ENCODE measurements at places on chromosomes 12 and 14. TPM values are rescaled to one million over a fixed set of nuclear protein-coding genes. Genes with fewer than 3 reads are reported as not detected.

Gene CCDC175
- 0.39 TPM for total RNA-seq

DNA sequence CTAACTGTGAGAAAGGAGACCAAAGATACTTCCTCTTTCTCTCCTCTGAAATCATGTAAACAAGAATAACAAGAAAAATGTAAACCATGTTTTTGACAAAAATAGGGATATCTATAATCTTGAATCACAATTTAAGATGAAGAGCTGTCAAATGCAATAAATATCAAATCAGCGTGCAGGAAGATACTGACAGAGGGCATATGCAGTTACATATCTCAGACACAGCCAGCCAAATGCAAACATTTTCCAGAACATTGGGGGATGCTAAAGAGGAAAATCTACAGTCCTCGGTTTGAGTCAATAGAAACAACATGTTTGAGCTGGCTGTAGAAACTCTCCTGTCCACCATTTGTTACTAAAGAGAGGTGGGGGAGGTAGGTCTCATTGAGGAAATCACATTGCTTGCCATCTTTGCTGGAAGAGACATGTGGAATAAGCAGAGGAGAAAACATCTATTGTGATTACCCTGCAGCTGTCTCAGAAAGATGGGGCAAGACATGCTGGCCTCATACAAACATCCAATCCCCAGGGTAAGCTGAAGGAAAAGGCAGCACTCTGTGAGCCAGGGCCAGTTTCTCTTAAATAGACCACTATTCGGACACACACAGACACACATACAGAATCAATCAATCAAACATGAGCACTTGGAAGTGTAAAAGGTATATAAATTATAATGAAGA, 43.5 kb downstream of the CNTN1 start:
- no peak overlapping the region for H3K27ac ChIP-seq
- H3K36me3 ChIP-seq = peaks cover under 1% of the 10 kb centered on the region
- no peak overlapping the region for H3K4me3 ChIP-seq
- H3K4me1 ChIP-seq = no peaks in the 10 kb centered on the region
- no peaks in the 10 kb centered on the region for H3K27me3 ChIP-seq
- DNase-seq = no peak

Gene GDF3
- not detected for total RNA-seq

Gene GLT8D2
- 19.8 TPM for total RNA-seq

GRCh38 chr12:32110942-32111341, 4.3 kb downstream of the BICD1 start:
- H3K27me3 ChIP-seq = peaks cover 5% of the 10 kb centered on the region
- DNase-seq = no peak
- H3K4me3 ChIP-seq = no peak overlapping the region

GRCh38 chr12:118780939-118781338, 200.4 kb upstream of the SRRM4 start:
- H3K27me3 ChIP-seq = peaks cover 40% of the 10 kb centered on the region
- no peaks in the 10 kb centered on the region for H3K36me3 ChIP-seq
- H3K4me3 ChIP-seq = no peak overlapping the region
- no peaks in the 10 kb centered on the region for H3K4me1 ChIP-seq
- DNase-seq = no peak
- H3K27ac ChIP-seq = no peak overlapping the region

Gene ZFHX2
- 5.6 TPM for total RNA-seq
